ENCODE measurements at places on chromosomes 1 and 21.

- DNase-seq, result no peak
Observed at GRCh38 chr1:210456731-210457255, 128.1 kb downstream of the HHAT start.

DNA sequence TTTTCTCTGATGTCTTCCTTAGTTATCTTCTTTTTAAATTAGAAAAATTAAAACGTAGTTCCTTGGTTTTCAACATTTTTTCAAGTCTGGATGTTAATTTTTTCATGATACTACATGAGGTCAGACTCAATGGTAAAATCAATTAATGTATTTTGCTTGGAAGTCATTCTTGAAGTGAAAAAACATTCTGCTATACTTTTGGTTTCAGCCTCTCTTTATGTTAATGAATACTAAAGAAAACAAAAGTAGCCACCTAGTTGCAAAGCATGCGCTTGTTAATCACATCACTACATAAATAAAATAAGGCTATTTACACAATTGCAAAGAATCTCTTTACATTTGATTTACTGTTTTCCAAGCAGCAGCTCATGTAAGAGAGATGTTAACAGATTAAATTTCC, 170.4 kb downstream of the LIPI start:
- no peak for DNase-seq

DNA sequence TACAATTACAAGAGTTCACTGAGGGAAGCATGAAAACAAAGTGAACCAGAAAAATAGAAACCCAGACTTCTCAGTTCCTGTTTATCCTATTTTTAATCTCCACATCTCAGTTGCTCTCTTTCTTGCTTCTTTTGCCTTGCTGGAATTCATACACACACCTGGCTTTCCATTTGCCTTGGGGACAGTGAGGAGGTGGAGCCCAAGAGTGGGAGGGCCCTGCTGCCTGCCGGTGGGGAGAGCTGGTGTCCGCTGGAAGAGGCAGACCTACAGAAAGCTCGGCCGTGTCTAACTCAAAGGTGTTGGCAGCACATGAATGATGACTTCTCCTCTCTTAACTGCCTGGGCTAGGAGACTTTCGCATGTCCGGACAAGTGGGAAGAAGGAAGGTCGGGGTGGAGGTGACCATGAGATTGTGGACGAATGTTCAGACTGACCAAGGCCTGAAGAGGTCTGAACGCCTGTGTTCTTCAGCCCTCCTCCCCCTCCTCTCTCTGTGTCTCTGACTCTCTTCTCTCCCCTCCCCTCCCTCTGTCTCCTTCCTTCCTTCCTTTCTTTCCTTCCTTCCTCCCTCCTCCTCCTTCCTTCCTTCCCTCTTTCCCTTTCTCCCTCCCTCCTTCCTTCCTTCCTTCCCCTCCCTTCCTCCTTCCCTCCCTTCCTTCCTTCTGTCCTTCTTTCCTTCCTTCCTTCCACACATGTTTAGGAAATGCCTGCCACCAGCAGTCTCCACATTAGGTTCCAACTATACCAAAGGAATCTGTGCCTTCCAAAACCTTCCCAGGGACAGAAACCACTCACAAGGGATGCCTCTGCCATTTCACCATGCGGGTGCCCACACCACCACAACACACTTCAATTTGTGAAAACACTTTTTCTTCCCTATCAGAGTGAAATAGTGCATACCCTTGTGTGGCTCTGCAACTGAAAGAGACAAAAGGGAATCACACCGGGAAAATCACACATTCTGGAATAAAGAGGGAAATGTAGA, 157.3 kb upstream of the RUNX1 start:
- no peak for DNase-seq

DNA sequence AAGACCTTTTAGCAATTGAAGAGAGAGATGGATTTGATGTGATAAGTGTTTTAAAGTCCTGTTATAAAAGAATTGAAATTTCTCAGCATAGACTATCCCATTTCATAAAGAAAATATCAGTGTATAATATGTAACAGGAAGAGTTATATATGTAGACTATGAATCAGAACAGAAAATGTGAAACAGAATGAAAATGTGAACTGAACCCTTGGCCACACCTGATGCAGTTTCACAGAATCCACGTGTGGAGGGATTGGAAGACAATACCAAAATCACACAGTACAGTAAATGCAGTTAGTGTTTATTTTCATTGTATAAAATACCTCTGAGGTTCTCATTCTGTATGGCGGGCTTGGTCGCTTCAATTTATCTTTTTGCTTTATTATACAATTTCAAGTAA, 9.9 kb upstream of the SLAMF1 start:
- DNase-seq, result no peak
